CD4-positive, alpha-beta T cell treated with Interleukin-17A for 4 hours (primary cell): ENCODE measurements at places on chromosomes 7 and 10.

GRCh38 chr10:44008270-44008916 lies 359.7 kb upstream of the ZNF32 start:
- no peak for DNase-seq

GRCh38 chr7:80923211-80923612 lies 4.4 kb upstream of the SEMA3C start:
- no peak for DNase-seq

DNA sequence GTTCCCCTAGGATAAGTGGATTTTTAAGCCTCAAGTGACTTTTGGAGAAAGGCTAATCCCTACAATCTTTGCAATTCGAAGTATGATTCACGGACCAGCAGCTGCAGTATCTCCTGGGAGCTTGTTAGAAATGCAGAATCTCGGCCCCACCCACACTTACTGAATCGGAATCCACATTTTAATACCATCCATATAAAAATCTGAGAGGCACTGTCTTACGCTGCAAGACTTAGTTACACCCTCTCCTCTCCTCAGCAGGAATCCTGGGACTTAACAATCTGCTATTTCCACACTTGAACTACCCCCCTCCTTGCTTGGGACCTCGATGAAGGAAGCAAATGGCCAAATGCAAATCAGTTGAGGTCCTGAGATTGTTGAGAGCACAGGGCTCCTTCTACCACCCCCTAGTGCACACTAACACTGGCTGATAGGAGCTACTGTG lies 21.0 kb downstream of the ITPRIP start:
- DNase-seq = no peak

- no peak for DNase-seq
These were observed 434.2 kb downstream of the PHTF2 start for GRCh38 chr7:78232806-78233205.

- peak; percentile 37 for DNase-seq
These were observed 1.6 kb downstream of the TCF7L2 start for GRCh38 chr10:112951359-112952281.

DNA sequence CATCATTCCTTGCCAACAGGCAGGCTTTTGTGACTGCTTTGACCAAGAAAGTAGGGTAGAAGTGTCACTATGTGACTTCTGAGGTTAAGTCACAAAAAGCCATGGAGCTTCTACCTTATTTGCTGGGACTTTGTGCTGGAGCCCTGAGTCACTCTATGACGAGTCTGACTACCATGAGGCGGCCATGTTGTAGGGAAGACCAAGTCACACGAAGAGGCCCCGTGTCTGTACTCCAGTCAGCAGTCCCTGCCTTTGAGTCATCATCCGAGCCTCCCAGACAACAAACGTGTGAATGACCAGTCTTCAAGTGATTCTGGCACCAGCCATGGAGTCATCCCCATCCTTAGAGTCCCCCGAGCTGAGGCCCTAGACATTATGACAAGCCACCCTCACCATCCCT lies 3.5 kb upstream of the MYL10 start:
- no peak for DNase-seq

- DNase-seq = no peak
These were observed 581.4 kb downstream of the LRMDA start for GRCh38 chr10:76012716-76013327.

- DNase-seq = no peak
These were observed 6.9 kb downstream of the PIK3CG start for GRCh38 chr7:106871793-106872571.

GRCh38 chr10:48439031-48439430 lies 132.6 kb downstream of the MAPK8 start:
- no peak for DNase-seq

- DNase-seq = peak; percentile 30
These were observed 12.4 kb downstream of the PAPOLB start for GRCh38 chr7:4849390-4849789.

DNA sequence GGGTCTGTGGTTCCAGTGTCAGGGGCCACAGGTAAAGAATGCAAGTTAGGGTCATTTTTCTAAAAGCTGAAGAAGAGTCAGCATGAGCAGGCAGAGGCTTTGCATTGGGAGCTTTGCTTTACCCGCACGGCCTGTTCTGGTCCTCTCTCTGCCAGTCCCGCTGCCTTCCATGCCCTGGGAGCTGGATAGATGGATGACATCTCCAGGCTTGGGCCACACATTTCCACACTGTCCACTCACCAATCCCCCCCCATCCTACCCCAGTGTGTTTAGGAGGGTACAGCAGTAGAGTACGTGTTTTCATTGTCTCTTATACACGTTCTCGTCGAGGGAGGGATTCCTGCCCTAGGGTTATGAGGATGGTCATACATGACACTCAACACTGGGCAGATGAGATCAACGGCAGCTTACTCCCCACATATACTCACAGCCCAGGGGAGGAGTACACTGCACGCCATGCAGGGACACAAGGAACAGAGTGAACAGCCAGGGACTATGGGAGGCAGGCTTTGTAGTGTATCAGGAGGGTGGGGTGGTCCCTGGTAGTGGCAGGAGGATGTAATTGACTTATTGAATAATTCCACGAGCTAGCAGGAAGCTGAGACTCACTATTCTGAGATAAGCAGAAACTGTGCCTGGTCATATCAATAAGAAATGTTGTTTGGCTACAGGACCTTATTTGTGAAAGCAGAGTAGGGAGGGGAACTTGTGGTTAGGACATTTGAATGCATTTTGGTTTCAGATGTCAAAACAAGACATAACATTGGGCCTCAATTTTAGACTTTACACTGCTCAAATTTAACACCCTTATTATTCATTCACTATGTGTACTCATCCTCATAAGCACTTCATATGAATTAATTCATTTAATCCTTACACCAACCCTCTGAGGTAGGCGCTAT lies 36.6 kb downstream of the PLPP4 start:
- no peak for DNase-seq

DNA sequence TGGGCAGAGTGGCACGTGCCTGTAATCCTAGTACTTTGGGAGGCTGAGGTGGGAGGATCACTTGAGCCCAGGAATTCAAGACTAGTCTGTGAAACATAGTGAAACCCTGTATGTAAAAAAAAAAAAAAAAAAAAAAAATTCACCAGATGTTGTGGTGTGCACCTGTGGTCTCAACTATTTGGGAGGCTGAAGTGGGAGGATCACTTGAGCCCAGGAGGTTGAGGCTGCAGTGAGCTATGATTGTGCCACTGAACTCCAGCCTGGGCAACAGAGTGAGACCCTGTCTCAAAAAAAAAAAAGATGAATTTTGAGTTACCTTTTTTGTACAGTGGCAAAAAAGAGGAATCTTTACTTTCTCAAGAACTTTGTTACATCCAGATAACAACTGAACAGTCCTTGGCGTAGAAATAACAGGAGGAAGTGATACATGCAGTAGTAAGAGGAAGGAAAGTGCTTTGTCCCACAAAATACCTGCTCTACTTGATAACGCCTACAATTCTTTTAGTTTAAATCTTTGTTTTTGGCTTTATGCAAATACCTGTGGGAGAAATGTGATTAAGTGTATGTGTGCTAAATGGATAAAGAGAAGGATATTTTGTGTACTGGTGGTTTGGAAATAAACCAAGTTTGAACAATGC lies 29.3 kb downstream of the SPAG6 start:
- no peak for DNase-seq

GRCh38 chr10:119270762-119271366 lies 63.5 kb downstream of the GRK5 start:
- DNase-seq = peak; percentile 49

DNA sequence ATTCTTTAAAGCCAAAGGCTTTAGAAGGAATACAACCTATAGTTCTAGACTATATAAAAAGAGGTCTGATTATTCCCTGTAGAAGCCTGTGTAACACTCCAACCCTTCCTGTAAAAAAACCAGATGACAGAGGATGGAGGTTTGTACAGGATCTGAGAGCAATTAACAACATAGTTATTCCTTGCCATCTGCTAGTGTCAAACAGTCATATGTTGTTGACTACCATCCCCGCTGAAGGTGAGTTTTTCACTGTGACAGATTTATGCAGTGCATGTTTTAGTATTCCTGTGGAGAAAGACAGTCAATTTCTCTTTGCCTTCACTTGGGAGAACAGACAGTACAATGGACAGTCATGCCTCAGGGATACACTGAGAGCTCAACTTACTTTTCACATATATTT lies 19.0 kb upstream of the SLC26A4 start:
- DNase-seq = no peak

- no peak for DNase-seq
These were observed 127.9 kb upstream of the AKR1E2 start for GRCh38 chr10:4698075-4698474.
